ENCODE measurements at places on chromosomes 3 and 15.

DNA sequence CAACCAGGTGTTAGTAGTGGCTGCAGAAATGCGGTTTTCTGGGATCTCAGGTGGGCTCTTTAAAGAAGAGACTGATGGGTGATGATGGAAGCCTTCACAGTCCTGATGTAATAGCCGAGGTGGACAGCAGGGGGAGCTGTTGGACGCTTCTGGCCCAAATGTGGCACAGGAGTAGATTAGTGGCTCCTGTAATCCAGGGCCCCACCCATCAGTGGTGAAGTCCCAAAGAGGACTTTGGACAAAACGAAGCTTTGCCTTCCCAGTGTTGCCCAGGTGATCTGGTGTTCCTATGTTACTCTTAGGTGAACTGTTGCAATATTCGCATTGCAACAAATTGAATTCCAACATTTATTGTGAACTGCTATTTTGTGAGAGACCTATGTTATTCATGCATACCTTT is 31.8 kb upstream of the MYZAP start:
- DNase-seq, result peak; percentile 43

DNA sequence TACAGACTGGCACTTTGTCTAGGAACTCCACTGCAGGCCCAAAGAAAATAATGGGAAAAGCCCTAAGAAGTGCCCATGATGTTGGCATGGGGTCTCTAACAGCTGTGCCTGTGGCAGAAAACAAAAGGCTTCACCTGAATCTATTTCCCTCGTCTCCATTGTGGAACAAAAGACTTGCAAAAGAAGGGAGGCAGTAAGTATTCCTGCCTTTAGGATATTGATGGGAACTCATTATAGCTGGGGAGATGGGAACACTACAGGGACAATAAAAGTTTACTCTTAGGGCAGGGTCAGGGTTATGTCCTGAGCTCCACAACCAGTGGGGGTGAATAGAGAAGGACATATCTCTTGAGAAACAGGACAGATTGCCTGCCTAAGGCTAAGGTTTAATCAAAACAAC is 930.6 kb upstream of the EPHA6 start:
- DNase-seq, result no peak

DNA sequence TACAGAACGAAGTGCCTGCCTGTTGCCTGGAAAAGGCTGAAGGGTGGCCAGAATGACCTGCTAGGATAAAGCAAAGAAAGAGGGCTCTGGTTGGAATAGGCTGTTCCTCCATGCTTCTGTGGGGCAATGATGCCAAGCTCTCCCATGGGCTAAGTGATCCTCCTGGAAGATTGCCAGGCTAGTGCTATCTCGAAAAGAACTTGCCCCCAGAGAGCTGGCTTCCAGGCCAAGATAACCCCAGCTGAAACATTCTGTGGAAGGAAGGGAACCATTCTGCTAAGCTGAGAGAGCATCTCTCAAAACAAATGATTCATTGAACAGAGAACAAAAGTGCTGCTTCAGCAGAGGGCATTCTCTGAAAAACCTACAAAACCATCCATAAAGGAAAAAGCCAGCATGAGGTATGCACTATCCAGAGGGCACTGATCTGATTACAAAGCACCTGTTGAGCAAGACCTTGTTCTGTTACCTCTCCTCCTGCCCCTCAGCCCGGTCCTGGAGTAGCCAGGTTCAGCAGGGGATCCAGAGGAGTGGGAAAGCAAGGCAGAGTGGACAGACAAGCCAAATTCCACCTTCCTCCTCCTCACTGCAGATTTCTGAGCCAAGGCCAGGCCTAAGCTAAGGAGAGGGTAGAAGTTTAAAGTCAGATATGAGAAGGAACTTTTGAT is 31.9 kb upstream of the SPRED1 start:
- no peak for DNase-seq

DNA sequence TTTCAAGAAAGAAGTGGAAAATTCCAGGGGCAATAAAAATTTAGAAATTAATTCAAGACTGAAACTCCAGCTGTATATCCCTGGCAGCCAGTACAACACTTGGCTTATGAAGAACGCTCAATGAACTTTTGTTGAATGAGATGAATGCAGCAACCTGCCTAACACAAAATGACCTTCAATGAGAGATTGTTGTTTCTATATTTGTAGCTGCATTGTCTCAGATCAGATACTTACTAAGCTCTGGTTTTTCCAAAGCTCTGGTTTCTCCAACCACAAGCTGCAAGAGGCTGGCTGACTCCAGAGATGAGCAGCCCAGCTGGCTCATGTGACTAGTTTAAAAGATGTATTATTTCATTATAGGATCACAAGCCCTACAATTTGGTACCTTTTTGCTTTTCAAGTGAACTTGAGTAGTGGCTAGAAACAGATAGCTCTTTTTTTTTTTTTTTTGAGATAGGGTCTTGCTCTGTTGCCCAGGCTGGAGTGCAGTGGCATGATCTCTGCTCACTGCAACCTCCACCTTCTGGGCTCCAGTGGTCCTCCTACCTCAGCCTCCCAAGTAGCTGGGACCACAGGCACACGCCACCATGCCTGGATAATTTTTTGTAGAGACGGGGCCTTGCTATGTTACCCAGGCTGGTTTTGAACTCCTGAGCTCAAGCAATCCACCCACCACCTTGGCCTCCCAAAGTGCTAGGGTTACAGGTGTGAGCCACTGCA is 57.4 kb downstream of the UMPS start:
- no peak for DNase-seq

DNA sequence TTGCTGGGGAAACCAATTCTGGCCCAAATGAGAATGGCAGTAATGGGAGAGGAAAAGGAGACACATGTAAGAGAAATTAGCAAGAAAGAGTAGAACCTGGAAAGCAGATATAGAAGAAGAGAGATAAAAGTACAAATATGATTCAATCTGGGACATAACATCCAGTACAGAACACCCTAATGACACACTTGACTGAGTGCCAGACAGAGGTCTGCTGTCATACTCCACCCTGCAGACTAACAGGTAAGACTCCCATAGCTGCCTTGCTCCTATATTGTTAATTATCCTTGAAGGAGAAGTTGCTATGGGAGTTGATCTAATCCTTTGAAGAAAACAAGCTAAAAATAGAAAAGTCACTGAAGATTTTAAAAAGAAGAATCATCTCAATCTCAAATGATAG is 21.1 kb downstream of the CCPG1 start:
- DNase-seq, result no peak

GRCh38 chr3:190718671-190719070 is 143.8 kb downstream of the GMNC start:
- DNase-seq, result peak; percentile 28

- DNase-seq, result no peak
These were observed 62.0 kb upstream of the LEKR1 start for GRCh38 chr3:156763931-156764720.

- DNase-seq, result no peak
These were observed 68.6 kb downstream of the DCUN1D1 start for GRCh38 chr3:182911782-182912111.

- peak; percentile 56 for DNase-seq
These were observed 121.9 kb upstream of the ARHGEF3 start for GRCh38 chr3:56923526-56924224.

DNA sequence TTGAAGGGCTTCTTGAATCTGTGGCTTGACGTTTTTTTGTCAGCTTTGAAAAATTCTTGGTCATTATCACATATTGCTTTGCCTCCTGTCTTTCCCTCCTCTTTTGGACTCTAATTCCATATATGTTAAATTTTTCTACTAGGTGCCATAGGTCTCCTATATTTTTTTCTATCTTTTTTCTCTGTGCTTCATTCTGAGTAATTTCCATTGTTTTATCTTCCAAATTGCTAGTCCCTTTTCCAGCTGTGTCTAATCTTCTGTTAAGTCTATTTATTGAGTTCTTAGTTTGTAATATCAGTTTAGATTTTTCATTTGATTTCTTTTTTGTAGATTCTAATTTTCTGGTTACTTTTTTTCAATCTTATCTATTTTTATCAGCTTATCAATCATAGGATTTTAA is 53.7 kb downstream of the CHST2 start:
- no peak for DNase-seq

DNA sequence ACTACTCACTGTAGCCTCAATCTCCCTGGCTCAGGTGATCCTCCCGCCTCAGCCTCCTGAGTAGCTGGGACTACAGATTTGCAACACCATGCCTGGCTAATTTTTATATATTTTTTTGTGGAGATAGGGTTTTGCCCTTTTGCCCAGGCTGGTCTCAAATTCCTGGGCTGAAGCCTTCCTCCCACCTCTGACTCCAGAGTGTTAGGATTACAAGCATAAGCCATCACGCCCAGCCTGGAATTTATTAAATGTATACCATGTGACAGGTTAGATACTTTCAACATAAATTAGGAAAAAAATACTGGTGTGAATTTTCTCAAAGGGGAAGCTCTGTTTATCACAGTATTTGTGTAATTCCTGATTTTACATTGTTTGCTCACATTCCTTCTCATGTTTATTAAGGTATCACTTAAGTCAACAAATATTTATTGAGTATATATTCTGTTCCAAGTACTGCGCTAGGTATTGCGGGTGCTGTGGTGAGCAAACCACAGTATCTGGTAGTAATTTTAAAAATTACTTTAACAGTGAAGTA is 24.8 kb downstream of the PPP4R2 start:
- DNase-seq, result peak; percentile 72

DNA sequence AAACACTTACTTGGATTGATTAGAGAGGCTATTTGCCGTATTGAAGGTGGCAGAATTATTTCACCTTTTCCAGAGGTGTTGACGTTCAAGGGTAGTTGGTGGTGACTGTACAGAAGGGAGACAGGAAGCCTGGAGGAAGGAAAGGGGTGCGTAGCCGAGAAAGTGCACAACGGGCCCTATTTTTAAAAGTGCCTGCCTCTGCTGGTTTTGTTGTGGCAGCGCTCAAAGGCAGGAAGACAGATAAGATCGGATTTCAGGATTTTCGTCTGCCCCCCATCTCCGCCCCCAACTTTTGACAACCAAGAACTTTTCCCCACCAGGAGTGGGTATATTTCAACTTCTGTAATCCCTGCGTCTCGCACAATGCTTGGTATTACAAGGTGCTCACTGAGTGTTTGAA is 38.5 kb downstream of the SMAD3 start:
- no peak for DNase-seq

- no peak for DNase-seq
These were observed 47.3 kb upstream of the USP50 start for GRCh38 chr15:50593761-50594160.

- DNase-seq, result peak; percentile 14
These were observed 87.2 kb upstream of the PPIB start for GRCh38 chr15:64249883-64250575.

GRCh38 chr3:34294240-34294639 is 495.8 kb downstream of the PDCD6IP start:
- DNase-seq, result no peak

DNA sequence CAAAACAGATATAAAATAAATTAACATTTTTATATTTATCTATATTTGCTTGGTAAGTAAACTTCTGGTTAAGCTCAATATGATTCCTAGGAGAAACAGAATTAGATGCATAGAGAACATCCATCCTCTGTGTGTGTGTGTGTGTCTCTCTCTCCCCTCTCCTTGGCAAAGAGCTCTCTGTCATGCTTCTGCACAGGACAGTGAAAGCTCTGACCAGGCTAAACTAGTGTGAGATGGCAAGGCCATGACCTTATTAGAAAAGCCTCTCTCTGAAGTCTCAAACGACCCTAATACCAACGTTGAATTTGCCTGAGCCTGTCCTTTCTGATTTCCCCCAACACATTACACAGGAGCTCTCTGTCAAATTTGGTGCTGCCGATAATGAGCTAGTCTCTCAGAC is 746.0 kb downstream of the VGLL3 start:
- no peak for DNase-seq

- no peak for DNase-seq
These were observed 22.6 kb downstream of the CIP2A start for GRCh38 chr3:108566599-108566998.

DNA sequence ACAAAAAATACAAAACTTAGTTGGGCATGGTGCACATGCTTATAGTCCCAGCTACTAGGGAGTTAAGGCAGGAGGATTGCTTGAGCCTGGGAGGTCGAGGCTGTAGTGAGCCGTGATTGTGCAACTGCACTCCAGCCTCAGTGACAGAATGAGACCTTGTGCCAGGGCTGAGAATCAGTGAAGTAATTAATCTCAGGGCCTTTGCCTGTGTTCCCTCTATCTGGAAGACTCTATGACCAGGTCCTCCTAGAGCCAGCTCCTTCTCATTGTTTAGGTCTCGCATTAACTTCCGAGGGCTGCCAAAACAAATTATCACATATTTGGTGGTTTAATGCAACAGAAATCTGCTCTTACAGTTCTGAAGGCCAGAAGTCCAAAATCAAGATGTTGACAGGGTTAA is 41.4 kb upstream of the FLNB start:
- DNase-seq, result no peak

DNA sequence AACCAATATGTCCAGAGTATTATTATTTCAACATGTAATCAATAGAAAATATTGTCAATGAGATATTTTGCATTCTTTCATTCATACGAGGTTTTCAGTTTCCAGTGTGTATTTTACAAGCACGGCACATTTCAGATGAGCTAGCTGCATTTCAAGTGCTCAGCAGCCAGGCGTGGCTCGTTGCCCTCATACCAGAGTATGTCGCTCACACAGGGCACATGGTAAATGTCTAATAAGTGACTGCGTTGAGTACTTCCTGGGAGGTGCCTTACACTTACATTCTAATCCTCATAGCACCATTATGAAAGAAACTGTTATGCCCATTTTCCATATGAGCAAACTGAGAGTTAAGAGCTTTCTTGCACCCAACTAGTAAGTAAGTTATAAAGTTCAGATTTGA is 47.4 kb downstream of the TMEM266 start:
- DNase-seq, result peak; percentile 31

DNA sequence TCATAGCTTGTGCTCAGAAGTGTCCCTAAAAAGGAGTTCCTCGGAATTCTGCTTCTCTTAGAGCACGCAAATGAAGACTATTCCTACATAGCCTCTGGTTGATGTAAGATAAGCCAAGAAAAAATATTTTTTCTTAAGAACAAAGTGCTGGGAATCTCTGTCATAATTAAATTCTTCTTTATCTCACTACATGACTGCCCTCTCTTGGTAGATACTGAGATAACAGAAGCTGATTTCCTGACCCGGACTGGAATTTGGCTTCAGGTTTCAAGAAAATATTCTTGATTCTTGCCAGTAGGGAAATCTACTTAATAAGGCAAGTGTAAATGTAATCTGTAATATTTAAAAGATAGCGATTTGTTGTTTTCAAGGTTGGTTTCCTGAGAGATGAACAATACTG is 31.3 kb upstream of the SETMAR start:
- DNase-seq, result no peak

- no peak for DNase-seq
These were observed 169.0 kb upstream of the SLC24A5 start for GRCh38 chr15:47951781-47952180.

DNA sequence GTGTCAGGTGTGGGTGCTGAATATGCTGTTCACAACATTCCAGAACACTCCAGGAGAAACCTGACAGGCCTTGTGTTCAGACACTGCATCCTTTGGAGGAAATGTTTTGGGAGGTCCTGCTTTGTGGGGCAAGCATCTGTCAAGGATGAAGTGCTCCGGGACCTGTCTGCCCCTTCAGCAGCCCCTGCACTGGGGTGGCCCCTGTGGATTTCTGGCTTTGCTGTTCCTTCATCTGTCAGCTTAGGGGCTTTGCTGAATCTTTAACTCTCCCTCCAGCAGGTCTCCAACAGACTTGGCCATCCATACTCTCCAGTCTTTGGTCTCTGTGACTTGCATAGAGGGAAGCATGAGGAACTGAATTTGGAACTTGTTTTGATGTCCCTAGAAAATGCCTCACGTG is 3.1 kb downstream of the PRR23E start:
- DNase-seq, result no peak
